Fibroblast of the conjunctiva (primary cell): ENCODE measurements at places on chromosomes 13 and 19.

DNA sequence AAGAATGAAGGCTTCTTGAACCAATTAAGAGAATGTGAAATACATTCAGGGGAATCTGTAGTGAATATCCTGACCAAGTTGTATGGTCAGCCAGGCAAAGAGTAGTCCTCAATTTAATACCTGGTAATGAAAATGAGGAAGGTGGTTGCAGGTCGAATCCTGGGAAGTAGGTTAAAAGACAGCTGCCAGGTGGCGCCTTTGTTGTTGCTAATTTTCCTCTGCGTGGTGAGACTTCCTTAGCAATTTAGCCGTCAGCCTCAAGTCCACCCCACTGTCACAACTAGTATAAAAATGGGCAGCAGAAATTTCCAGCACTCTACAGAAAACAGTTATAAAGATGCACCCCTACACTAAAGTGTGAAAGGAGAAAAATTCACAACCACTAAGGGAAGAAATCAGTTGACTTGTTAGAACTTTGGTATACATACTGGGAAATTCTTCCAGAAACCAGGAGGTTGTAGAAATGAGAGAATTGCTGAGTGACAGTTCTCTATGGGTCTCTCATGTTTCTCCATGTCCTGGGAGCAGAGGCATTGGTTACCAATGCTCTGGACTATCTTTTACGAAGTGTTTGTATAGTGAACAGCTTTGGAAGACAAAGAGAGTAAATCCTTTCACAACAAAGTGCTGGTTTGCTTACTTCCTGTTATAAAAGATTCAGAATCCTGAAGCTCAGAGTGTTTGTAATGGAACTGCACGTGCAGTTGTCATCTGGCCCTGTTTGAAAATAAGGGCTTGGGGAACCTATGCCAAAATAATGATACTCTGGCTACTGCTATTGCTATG is 235.9 kb downstream of the NHLRC3 start:
- DNase-seq = no peak

GRCh38 chr19:13417054-13417453 is 89.2 kb downstream of the CACNA1A start:
- DNase-seq = no peak

DNA sequence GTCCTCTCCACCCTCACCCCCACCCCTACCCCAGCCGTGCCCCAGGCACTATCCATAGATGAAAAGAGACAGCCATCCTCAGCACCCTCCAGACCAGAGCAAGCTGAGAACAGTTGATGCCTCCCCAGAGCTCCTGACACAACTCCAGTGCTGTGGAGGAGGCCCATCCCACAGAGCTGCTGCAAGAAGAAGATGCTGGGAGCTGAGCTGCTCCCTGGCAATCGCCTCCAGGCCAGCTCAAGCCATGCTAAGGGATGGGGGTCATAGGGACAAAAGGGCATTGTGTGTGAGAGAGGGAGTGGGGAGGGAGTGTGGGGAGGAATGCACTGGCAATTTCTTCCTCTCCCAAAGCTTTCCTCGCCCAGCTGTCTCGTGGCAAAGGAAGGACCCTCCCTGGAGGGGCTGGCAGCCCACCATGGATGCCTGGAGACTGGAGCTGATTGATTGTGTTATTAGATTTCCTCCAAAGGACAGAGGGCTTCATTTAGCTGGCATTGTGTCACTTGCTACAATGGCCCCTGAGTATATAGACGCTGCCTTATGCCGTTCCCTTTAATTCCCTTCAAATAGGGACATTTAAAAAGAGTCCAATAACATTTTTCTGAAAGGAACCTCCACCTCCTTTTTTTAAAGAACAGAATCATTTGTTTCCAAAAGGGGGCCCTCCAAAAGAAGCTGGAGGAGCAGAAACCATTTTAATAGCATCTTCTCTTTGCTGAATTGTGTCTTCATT is 476.4 kb downstream of the FOXO1 start:
- DNase-seq = no peak

DNA sequence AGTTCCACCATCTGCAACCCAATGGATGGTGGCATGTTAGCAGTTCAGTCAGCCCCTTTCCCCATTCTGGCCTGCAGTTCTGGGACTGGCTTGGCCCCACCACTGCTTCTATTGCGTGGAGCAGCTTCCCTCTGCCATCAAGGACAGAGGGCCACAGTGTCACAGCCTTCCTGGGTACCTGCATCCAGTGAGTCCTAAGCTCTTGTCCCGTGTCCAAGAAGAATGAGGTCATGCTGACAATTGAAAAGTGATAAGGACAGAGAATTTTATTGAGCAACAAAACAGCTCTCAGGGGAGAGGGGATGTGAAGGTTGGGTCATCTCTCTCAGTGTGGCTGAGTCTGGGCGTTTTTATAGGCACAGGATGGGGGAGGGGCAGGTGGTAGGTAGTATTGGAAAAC is 33.5 kb upstream of the SIN3B start:
- DNase-seq = no peak

- no peak for DNase-seq
Measured at GRCh38 chr19:2150794-2151338, 500 bp downstream of the AP3D1 start.

DNA sequence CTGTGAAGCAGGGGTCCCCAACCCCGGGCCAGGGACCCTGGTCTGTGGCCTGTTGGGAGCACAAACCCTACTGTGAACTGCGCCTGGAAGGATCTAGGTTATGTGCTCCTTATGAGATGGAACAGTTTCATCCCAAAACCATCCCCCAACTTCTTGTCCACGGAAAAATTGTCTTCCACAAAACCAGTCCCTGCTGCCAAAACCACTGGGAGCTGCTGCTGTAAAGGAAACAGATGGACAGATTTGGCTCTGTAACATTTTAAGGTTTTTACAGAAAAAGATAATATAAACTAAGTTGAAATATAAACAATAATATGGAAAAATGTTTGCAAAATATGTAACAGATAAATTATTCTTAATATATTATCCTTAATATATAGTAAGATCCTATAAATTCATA is 73.7 kb downstream of the COG6 start:
- peak; percentile 2 for DNase-seq

DNA sequence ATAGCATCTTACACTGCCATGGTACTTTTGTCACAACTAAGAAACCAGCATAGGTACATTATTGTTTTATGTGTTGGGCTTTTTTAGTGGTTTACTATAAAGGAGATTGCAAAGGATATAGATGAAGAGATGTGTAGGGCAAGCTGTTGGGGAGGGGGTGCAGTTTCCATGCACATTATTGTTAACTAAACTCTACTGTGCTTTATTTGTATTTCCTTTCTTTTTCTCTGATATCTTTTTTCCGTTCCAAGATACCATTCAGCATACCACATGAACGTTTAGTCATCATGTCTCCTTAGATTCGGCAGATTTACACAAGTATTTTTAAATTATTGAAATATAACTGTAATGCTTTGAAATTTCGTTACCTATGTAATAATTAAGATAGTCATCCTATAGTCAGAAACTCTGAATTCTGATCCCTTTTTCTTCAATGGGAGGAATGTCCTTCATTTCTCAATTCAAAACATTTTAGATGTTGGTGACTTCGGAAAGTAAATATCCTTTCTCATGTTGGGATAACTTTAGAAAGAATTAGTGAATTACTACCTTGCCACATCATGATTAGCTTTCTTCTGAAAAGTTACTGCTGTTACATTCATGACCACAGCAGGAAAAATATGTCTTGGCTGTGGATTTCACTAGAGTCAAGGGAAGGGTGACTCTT is 82.8 kb downstream of the FRY start:
- no peak for DNase-seq

DNA sequence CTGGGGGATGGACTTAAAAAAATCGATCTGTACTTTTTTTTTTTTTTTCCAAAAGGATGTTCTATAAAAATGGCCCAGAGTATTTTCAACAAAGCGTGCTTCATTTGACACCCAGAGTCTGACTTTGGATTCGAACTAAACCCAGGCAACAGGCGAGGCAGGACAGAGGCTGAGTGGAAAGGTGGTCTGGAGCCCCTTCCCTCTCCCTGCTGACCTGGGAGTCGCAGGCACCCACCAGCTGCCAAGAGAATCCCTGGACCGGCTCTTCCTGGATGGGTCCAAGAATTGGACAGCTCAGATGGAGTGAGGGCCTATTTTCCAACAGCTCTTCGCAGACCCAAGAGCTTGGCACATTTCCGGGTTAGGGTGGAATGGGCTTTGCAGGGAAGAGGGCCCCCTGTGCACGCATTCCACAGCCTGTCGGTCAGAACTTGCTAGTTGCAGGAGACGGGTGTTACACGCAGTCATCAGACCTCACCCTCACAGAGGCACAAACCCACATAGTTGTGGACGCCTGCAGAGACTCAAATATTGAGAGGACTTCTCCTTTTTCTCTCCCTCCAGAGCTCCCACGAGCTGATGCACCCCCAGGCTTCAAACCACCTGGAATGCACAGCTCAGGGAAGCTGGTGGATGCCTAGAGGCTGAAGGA is 15.2 kb downstream of the KCTD15 start:
- no peak for DNase-seq

GRCh38 chr13:82002710-82003109 is 1661.8 kb upstream of the SPRY2 start:
- no peak for DNase-seq

GRCh38 chr19:46042252-46042883 is 1.6 kb upstream of the IGFL4 start:
- DNase-seq = no peak

DNA sequence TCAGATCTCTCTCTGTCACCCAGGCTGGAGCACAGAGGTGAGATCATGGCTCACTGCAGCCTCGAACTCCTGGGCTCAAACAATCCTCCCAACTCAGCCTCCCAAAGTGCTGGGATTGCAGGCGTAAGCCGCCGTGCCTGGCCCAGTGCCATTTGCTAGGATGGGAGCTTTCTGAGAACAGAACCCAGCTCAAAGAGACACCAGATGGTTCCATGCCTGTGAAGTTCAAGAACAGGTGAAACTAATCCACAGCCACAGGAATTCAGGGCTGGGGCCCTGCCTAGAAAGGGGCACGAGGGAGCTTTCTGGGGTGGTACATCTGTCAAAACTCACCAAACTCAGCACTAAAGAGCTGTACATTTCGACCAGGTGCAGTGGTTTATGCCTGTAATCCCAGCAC is 4.2 kb downstream of the SLC7A9 start:
- no peak for DNase-seq

GRCh38 chr13:29529754-29530153 is 65.7 kb downstream of the SLC7A1 start:
- DNase-seq = no peak

- DNase-seq = no peak
Measured at GRCh38 chr13:27006519-27007161, 165.0 kb downstream of the USP12 start.

DNA sequence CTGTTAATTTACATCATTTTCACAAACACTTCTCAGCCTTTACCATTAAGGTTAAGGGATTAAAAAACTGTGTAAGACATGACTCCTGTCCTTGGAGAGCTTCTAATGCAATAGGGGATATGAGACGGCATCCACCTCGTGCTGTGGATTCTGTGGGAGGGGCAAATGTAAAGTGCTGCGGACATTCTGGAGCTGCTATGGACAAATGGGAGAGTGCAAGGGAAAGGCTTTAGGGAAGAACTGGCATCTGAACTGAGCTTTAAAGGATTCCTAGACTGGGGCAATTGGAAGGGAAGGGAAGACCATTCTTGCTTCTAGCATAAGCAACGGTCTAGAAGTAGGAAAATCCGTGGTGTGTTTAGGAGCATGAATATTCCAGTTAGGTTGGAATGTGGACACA is 31.4 kb downstream of the CDADC1 start:
- DNase-seq = no peak

DNA sequence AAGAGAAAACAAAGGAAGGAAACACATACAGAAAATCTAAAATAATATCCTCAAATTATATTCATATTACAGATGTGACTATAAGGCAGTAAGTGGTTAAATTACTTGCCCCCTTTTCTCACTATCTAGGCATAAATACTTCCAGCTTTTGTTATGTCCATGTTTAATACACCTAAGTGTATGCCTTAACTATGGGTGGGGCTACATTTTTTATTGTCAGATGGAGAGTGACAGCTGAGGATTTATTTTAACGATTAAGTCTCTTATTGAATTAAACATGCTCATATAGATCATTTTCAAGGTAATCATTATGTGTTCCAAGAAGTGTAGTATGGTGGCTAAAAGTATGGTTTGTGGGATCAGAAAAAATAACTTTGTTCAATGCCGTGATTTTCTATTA is 909.3 kb downstream of the GPC5 start:
- no peak for DNase-seq

- DNase-seq = no peak
Measured at GRCh38 chr13:72545030-72545719, 182.3 kb downstream of the MZT1 start.

DNA sequence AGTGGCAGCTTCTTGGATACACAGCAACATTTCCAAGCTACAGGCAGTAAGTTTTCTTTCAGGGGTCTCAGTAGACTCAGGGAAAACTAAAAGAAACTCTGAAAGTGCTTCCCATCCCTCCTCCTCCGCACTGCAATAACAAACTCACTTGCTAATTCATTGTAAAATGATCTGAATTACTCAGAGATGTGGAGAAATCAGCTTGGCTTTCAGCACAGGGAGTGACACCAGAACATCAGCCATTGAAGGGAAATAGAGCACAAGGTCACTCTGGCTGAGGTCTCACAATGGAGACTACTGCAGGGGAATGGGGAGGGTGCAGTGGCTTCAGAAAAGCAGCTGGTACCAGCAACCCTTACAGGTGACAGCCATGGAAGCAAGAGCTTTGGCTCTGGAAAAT is 137.3 kb upstream of the SERP2 start:
- no peak for DNase-seq
